Activated CD4-positive, alpha-beta T cell treated with anti-CD3 and anti-CD28 coated beads, Interleukin-2, Interleukin-6, amounts not matched to agents 100 ng/mL and 50 ng/mL, durations not matched to agents 16 hours and 8 hours (primary cell): ENCODE measurements at places on chromosomes 1 and 21.

GRCh38 chr1:214702556-214702955 lies 99.6 kb downstream of the CENPF start:
- DNase-seq: no peak

- DNase-seq: no peak
Observed at GRCh38 chr1:28428012-28428411, 58.5 kb downstream of the PHACTR4 start.

- peak; percentile 87 for DNase-seq
Observed at GRCh38 chr1:26126321-26127084, 14.9 kb downstream of the PDIK1L start.

GRCh38 chr1:229427572-229427971 lies 6.3 kb downstream of the ACTA1 start:
- DNase-seq: no peak

DNA sequence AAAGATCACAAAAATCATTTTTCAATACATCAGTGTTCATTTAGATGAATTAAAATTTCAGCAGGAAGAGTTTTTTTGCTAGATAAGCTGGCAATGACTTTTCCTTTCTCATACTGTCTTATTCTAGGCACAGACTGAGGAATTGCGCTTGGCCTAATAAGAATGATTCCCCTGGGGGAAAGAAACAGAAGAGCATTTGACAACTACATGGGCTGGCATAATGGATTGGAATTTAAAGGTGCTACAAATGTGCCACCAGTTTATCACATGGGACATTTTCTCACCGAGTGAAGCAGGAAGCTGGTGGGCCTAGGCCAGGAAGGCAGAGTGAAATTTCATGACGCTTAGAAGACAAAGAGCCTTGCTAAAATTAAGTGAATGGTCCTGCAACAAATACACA lies 39.3 kb downstream of the CDKN2C start:
- no peak for DNase-seq

DNA sequence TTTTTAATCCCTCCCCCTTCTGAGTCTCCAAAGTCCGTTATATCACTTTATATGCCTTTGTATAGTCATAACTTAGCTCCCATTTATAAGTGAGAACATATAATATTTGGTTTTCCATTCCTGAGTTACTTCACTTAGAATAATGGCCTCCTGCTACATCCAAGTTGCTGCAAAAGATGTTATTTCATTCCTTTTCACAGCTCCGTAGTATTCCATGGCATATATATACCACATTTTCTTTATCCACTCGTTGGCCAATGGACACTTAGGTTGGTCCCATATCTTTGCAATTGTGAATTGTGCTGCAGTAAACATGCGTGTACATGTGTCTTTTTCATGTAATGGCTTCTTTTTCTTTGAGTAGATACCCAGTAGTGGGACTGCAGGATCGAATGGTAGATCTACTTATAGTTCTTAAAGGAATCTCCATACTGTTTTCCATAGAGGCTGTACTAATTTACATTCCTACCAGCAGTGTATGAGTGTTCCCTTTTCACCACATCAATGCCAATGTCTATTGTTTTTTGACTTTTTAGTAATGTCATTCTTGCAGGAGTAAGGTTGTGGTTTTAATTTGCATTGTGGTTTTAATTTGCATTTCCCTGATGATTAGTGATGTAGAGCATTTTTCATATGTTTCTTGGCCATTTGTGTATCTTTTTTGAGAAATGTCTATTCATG lies 12.3 kb downstream of the MAN1C1 start:
- no peak for DNase-seq

GRCh38 chr1:83632906-83633305 lies 366.0 kb downstream of the TTLL7 start:
- no peak for DNase-seq

GRCh38 chr1:97875996-97876395 lies 44.8 kb downstream of the DPYD start:
- no peak for DNase-seq

GRCh38 chr21:42093186-42093585 lies 22.1 kb downstream of the UMODL1 start:
- no peak for DNase-seq

DNA sequence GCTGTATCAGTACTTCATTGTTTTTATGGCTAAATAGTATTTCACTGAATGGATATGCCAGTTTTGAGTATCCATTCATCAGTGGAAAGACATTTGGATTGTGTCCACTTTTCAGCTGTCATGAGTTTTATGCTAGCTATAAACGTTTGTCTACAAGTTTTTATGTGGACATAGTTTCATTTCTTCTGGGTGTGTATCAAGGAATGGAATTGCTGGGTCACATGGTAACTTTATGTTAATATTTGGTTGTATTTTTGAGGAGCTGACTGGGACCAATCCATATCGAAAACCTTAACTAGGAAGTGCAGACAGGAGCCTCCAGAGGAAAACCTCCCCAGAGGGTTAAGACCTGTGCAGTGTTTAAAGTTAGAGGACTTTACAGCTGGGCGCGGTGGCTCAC lies 31.8 kb upstream of the DISC1 start:
- DNase-seq: no peak

DNA sequence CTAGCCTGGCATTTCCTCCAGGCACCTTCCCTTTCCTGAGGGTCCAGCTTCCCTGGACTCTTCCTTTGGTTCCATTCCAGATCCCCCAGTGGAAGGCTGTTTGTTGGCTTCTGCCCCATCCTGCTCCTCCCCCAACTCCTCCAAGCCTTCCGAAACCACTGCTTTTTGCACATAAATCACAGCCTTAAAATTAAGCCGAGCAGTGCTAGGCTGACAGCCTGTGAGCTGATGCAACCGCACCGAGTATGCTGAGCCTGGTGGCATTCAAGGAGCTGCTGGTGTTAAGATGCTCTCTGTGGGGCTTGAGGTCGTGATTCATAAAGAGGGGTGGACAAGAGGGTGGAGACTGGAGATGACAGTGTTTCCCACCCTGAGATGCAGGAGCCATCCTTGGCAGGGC lies 266.6 kb upstream of the C1orf174 start:
- no peak for DNase-seq

DNA sequence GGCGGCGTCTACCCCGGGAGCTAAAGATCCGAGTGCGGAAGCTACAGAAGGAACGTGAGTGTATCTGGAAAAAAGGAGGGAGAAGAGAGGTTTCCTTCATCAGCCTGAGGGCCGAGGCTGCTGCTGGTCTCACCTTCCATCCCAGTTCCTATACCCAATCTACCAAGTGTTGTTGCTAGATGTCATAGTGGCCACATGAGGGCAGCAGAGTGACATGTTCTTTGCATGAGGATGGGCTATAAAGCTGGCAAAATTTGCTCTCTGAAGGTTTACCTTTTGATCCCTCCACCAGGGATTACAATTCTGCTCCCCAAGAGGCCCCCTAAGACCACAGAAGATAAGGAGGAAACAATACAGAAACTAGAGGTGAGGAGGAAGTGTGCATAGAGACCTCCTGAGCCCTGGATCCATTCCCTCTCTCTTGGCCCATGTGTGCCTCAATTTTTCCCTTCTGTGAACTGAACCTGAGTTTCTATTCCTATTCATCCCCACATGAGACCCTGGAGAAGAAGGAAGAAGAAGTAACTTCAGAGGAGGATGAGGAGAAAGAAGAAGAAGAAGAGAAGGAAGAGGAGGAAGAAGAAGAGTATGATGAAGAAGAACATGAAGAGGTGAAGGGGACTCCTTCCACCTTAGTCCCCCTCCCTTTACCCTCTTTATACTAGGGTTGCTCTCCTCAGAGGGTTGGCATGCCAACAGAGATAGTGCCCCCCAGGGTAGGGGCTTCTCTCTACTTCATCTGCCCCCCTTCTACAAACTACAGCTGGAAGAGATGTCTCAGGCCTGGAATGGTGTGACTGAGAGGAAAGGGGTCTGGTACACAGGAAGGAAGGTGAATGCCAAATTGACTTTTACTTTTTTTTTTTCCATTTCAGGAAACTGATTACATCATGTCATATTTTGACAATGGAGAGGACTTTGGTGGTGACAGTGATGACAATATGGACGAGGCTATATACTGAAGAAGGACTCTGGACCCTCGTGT lies 13.3 kb downstream of the POLR3GL start:
- peak; percentile 87 for DNase-seq

- DNase-seq: no peak
Observed at GRCh38 chr1:226555092-226555491, 6.5 kb downstream of the STUM start.

- DNase-seq: no peak
Observed at GRCh38 chr1:101452825-101453224, 216.0 kb downstream of the S1PR1 start.
